GM12878 (cell line): ENCODE measurements at places on chromosomes 5 and 9. TPM values are rescaled to one million over a fixed set of nuclear protein-coding genes. Genes with fewer than 3 reads are reported as not detected.

DNA sequence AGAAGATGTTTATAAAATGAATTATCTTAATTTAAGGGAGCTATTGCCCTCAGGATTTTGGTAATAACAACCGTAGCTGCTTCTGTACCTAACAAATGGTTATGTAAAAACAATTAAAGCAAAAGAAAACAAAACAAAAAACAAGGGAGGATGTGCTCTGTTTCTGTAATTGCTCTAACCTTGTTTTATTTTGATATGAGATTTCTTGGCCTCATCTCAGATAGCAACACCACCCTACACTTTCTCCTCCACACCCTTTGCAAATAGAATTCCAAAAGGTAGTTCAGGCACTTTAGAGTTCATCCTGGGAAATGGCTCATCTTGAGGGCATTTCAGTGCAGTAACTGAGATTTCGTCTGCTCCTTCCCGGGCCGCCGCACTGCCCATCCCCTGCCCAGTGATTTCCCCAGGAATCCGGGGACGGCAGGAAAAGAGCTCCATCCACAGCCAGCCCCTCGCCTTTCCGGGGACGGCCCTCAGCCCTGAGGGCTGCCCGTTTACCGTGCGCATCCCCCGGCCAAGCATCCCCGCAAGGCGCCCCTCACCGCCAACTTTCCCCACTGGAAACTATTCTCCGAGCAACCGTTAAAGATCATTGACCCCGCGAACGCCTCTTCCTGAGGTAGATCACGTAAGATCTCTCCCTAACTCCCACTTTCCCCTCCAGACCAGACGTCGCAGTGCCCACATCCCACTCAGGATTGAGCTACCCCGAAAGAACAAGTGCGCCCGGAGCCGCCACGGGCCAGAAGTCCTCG, 1.2 kb downstream of the FNBP1 start:
- no peak for DNase-seq

DNA sequence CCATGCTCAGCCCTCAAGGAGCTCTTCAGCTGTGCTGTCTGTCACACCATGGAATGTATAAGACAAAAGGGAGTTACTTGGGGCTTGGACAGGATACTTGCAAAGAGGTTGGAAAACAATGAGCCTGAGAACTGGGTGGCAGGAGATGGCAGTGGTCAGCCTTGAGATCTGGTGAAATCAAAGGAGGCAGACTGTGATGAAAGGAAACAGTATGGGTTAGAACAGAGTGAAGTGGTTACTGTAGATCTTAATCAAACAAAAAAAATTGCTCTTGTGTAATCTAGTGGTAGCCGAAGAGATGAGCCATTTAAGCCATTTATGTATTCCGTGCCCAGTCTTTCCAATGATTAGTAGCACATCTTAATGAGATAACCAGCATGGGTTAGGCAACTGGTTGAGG, 142.2 kb downstream of the SV2C start:
- DNase-seq = no peak

- no peak for DNase-seq
Measured at GRCh38 chr9:137251194-137251461, at the start of gene STPG3. STPG3 (plus strand) TSS chr9:137251286; CDS start chr9:137251287, 1 bp downstream.

GRCh38 chr5:146027751-146028150, 77.6 kb downstream of the PLAC8L1 start:
- no peak for DNase-seq

- no peak for DNase-seq
Measured at GRCh38 chr9:114184071-114184470, 28.7 kb downstream of the COL27A1 start.

DNA sequence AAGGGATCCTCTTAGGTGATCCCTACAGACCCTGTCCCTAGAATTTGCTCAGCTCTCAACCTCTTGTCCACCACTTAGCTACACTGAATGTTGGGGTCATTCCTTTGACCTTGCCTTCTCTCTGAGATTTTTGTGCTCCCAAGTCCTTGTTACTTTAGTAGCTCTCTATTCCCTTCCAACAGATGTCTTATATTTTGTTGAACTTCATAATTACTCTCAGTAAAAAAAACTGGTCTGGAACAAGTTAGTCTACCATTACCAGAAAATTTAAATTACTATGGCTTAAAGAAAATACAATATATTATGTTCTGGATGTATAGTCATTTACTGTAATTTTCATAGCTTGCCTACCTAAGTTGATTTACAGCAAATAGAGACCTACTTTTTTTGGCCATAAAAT, 23.5 kb upstream of the RANBP3L start:
- DNase-seq = no peak

ADAMTS16 gene
- not detected in 2 replicates for polyA plus RNA-seq

REEP2 gene
- polyA plus RNA-seq = 0.88 and 2.4 TPM in 2 replicates

DNA sequence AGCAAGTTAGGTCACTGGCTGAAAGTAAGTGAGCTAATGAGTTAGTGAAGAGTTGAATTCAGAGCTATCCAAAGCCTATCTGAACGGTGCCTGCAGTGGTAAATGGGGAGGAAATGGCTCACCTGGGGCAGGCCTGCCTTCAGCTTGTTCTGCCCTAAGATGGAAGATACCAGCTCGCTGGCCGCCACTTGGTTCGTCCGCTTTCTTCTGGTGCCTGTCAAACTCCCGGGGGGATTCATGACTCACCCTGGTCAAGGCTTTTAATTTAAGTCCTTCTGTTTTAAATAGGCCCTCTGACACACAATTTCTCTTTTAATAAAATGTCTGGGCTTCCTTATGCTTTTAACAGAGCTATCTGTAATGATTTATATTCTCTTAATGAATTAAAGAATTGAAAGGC, 78.8 kb downstream of the CFAP90 start:
- no peak for DNase-seq

FNIP1 gene
- 11.3 and 14.1 TPM in 2 replicates for polyA plus RNA-seq

GRCh38 chr5:126358525-126358924, 64.7 kb upstream of the GRAMD2B start:
- peak; percentile 76 for DNase-seq

LMX1B gene
- polyA plus RNA-seq = not detected in 2 replicates
